ENCODE measurements at places on chromosomes 16 and 17. TPM values are rescaled to one million over a fixed set of nuclear protein-coding genes. Genes with fewer than 3 reads are reported as not detected.

GRCh38 chr17:73560661-73561060 lies 83.6 kb downstream of the SDK2 start:
- peak; percentile 40 for DNase-seq

DNA sequence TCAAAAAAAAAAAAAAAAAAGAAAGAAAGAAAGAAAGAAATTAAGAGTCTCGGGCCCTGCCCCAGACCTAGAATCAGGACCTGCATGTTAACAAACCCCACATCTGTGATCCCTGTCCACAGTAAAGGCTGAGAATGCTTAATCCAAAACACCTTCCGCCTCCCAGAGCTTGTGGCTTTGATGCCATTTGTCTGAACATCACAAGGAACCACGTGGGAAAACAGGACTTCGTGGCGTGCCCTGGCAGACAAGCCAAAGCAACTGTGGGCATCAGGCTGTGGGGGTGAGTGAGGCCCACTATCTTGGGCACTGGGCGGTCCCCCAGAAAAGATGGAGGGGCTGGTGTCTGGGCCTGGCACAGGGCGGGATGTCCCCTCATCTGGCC lies 173.4 kb upstream of the CIBAR2 start:
- DNase-seq: no peak

DNA sequence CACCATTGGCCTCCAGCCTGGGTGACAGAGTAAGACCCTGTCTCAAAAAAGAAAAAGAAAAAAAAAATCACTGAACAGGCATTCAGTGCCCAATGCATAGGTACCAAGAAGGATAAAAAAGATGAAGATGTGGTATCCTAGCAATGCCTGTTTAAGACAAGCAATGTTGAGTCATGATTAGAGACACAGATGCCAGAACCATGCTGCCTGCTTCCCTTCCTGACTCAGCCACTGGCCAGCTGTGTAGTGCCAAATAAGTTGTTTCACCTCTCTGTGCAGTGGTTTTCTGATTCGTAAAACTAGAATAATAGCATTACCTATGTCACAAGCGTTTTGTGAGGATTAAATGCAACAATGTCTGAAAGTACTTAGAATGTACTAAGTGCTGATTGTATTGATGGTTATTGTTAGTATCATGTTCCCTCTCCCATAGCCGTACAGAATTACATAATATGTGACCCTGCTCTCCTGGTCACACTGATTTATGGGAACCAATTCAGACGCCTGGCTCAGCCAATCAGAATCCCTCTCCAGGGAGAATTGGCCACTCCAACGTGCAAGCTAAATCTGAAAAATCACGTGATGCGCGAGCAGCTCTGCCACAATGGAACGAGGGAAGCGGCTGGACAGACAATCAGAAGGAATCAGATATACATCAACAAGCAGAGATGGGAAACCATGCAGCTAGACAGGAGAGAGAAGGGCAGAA lies 241.9 kb downstream of the SLC39A11 start:
- DNase-seq: peak; percentile 48

GRCh38 chr17:4407851-4408250 lies 25.9 kb upstream of the SPNS3 start:
- peak; percentile 14 for DNase-seq

GRCh38 chr17:42414704-42415409 lies 8.2 kb downstream of the CAVIN1 start:
- DNase-seq: no peak

- DNase-seq: no peak
These were observed 18.0 kb downstream of the ALOX12B start for GRCh38 chr17:8069587-8069860.

DNA sequence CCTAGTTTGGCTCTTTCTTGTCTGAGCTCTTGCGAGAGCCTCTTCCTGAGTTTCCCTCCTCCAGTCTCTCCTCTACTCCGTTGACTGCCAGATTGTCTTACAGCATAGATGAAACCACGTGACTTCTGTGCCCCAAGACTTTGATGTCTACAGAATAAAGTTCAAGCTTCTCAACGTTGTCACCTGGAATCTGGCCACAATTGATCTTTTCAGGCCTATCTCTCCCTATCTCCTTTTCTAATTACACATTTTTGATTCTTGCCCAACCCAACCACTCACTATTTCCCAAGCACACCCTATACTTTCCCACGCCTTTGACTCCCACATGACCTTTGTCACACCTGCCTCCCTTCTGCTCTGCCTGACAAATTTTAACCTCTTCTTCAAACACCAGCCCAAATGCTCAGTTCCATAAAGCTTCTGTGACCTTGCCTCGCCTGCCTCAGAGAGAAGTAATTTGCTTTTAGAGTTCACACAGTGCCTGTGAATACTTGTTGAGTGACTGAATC lies 52.4 kb upstream of the PMFBP1 start:
- DNase-seq: no peak

DNA sequence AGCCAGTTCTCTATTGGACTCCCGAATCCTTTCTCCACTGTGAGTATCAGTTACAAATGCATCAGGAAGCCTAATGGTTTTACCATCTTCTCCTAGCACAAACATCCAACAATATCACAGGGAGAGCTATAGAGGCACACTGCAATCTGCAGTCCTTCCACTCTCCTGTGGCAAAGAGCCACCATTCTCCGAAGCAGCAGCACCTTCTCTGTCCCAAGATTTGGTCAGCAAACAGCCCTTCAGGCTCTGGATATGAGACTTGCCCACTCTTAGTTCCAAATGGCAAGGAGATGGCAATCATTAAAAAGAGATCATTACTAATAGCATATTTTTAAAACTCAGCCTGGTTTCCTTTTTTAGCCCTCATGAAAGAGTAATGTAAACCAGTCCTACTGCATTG lies 223.4 kb downstream of the HS3ST3A1 start:
- no peak for DNase-seq

- no peak for DNase-seq
These were observed 4.6 kb downstream of the KIFC3 start for GRCh38 chr16:57797526-57798266.

GRCh38 chr16:1920727-1921171 lies 2.5 kb upstream of the HS3ST6 start:
- DNase-seq: peak; percentile 42

- DNase-seq: no peak
These were observed 127.7 kb upstream of the GSE1 start for GRCh38 chr16:85485379-85485778.

DNA sequence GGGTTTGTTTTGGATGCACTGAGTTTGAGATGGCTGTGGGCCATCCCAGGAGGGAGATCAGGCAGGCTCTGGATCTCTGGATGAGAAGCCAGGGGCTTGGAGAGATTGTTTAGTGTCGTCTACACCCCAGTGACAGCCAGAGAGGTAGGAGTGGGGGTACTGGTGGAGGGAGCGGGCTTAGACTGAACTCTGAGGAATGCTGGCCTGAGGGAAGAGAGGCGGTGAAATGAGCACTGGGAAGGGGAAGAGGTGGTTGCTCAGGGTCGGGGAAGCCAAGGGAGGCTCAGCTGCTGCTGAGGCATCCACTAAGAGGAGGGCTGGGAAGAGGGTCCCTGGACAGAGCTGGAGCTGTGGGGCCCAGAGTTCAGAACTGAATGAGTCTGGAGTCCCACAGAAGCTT lies 23.6 kb downstream of the CACNA1G start:
- DNase-seq: no peak

GRCh38 chr16:22419908-22420307 lies 45.5 kb upstream of the CDR2 start:
- DNase-seq: no peak

DNA sequence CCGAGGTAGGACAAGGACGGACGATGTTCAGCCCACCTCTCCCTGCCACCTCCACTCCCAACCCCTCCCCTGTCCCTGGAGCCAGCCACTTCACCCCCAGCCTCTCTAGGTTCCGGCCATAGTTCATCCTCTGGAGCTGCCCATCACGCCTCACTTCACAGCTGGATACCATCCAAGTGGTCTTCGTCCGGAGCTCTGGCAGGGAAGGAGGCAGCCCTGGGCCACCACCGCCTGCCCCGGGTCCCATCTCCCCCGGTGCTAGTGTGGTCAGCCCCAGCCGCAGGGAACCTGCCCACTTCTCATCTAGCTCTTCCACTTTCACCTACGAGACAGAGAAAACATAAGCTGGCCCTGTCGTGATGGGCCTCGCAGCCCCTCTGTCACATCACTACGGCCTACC lies 6.3 kb upstream of the GPS2 start:
- no peak for DNase-seq

DNA sequence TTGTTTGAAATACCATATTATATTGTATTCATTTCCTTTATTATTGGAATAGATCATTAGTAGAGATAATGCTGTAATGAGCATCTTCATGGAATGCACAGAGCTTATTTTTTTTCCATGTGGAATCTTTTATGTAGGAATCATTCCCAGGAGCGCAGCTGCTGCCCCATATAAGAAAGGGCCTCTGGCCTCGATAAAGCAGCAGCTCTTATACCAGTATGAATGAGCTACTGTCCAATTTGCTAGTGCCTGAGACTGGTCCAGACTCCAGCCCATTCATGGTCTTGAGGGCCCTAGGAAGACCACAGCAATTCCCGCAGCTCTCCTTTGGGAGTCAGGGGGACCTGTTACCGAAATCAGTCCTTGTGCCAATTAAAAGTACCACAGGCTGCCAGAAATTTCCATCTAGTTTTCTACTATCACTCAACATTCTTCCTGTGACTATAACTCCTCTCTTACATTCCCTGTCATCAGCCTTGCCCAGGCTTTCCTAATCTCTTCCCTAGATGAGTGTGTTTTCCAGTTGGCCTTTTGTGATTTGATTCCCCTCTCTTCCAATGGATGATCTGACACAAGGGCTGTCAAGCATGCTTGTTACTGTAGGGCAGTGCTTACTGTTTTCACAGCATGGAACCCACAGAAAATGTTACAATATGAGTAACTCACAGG lies 1.9 kb downstream of the ZNF843 start:
- no peak for DNase-seq

DNA sequence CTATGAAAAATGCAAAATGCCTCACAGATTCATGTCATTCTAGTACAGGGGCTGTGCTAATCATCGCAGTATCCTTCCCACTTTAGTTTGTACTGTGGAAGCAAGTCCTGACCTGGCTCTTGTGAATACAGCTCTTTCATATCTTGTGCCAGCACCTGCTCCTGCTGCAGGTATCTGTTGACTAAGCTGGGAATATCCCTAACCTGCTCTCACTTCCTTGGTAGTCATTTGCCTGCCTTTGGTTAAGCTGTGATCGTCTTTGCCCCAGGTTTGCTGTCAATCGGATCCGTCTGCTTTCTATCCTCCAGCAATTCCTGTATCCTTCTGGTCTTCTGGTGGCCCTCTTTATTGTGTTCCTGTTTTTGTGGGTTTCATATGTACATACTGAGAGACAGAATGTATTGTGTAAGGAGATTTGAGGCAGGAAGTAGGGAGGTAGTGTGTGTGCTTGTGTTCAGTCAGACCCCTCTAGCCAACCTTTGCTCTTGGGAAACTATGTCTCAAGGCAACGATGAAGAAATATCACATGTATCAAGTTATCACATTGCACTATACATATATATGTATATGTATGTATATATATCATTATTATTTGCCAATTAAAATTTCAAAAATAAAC lies 7.7 kb upstream of the GINS3 start:
- no peak for DNase-seq

GRCh38 chr17:77208856-77209255 lies 68.1 kb downstream of the SEC14L1 start:
- DNase-seq: no peak

DNA sequence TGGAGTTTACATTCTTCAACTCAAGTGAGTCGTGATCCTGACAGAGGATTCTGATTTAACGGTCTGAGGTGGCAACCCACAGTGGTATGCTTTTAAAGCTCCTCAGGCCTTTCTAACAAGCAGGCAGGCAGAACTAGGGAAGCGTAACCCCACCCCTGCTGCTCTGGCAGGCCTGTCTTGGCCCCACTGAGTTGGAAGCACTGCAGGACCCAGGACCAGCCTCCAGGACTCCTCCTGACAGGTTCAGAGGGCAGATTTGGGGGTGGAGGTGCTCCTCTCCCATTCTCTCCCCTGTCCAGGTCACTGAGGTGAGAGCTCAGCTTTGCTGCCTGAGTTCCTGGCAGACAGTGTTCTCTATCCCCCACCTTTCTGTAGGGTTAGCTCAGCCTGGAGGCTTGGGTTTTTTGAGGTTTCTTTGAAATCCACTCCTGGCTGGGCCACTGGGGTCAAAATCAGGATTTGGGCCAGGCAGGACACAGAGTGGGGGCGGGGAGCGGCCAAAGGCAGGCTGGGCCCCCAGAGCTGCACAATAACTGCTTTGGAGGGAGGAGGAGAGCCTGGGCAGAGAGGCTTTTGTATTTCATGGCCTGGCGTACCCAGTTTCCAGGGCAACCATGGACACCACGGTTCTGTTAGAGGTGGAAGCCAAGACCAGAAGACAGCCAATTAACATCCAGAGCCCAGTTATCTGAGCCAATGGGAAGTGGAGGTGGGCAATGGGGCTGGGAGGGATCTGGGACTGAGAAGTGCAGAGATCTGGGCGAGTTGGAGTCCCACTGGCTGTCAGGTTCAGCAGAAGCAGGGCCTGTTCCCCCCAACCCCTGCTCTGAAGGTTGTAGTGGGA lies 9.5 kb downstream of the MRPL27 start:
- no peak for DNase-seq

DNA sequence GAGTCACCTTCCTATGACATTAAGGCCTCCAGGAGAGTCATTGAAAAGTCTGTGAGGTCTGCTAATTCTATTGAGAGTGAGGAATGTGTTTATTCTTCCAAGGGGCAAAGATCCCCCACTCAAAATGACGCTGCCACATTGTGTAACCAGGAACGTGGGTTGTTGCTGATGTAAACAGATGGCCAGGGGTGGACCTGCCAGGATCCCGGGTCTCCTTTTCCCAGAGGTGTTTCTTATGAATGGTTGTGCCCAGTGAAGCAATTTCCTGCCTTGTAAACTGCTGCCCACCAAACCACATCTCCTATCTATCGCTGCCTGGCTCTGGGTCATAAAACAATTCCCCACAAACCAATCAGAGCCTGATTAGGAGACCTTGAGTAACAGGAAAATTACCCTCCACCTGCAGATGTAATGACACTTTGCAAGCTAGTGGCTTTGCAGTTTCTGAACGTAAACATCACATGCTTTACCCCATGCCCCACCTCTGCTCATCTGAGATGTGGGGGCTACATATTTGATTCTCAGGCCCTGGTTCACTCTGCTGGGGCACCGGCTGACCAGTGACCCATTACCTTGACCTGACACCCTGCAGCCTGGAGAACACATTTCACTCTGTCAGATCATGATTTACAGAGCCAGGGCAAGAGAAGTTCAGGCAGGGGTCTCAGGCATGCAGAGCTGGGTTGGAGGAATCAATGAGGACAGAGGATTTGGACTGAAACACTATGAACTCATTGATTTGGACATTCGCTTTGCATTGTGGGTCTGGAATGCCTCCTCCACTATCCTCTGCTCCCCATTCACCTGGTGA lies 33.1 kb upstream of the DDX52 start:
- peak; percentile 9 for DNase-seq

Gene CMTM2
- not detected for total RNA-seq

Gene TANGO6
- total RNA-seq: 4.2 TPM

Gene VPS25
- total RNA-seq: 60.7 TPM

Gene TEKT5
- total RNA-seq: not detected

Gene GUCY2D
- not detected for total RNA-seq

Gene IL17C
- not detected for total RNA-seq

Gene CCL13
- not detected for total RNA-seq

Gene FNDC8
- total RNA-seq: not detected

Gene ADAMTS18
- 0.51 TPM for total RNA-seq

Gene CBLN1
- 0.06 TPM for total RNA-seq

Gene KRTAP1-5
- not detected for total RNA-seq
